ENCODE measurements at places on chromosomes 1 and 21.

DNA sequence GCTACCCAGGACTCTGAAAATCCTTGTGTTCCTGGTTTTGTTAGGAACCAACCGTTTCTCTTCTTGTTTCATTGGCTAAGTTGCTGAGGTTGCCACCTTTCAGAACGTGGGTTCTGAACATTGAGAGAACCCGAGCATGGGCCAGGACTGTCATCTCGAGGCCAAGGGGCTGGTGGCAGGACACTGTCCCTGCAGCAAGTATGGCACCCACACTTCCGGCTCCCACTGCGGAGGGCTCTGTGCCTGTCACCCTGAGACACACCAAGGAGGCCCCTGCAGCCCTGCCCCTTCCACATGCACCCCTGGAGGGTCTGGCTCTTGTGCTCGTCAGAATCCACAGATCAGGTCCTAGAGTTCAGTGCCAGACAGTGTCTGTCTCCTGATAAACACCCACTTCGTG lies 39.1 kb upstream of the LRRC3 start:
- no peak for DNase-seq

DNA sequence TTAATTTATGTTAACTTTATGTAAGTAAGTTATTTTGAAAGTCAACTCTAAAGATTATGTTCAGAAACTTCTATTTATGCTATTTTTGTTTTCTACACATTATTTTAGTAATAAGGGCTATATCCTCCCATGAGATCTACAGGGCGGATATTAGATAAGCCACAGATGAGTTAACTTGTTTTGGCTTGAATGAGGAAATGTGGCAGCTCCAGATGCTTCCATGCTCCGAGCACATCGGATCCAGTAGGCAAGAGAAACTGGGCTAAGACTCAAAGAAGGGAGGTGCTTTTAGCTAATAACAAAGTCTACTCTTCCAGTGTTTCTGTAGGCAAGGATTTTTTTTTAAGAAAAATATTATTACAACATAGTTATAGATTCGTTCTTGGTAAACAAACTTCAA lies 20.0 kb upstream of the LAMC1 start:
- no peak for DNase-seq

DNA sequence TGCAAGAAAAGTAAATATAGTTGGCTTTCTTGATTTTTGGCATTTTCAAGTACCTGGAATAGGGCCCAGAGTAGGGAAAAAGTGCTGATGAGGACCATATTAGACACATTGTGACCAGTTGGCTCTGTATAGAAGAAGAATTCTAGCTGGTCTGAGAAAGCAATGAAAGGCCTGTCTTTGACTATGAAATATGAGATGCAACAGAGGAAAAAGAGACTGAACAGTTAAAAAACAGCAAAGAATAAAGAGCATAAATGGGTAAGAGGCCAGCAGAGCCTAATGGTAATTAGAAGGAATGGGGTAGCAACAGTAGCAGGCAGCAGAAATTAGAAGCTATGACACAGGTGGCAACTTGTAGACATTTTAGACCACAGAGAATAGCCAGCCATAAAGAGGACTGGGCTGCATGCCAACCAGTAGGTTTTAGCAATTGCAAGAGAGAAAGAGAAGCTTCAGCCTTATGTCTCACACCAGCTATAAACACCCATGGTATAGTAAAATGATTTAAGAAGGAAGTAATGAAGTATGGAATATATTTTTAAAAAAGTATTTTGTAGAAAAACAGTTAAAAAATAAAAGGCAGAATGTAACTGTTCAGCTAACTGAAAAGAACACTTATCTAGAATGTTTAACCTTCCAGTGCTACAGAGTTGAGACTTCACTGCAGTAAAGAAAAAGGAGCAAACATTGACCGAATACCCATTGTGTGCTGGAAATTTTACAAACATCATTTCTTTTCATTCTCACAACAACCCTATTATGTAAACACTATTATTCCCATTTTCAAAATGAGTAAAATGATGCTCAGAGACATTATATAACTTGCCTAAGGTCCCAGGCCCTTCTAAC lies 114.1 kb downstream of the LHX4 start:
- DNase-seq, result no peak

- peak; percentile 84 for DNase-seq
Observed at GRCh38 chr1:21623410-21623961, 45.7 kb downstream of the RAP1GAP start.

- DNase-seq, result no peak
Observed at GRCh38 chr1:85615586-85616363, 35.2 kb downstream of the CCN1 start.

GRCh38 chr1:928825-929661 lies 5.3 kb downstream of the SAMD11 start:
- no peak for DNase-seq

DNA sequence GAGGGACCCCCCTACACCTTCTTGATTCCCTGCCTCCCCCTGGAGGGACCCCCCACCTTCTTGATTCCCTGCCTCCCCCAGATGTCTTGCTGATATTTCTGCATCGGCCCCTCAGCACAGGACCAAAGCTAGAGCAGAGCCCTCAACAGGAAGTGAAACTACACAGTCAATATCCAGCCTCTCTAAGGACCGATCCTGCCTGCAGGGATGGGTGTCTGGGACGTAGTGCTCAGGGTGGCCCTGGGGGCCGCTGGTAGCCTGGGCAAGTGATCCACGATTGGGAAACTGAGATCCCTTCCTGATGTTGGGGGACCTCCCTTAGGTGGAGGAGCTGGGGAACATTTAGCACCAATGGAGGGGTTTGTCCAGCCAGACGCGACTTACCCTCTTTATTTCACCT lies 3.9 kb upstream of the LEFTY2 start:
- no peak for DNase-seq

DNA sequence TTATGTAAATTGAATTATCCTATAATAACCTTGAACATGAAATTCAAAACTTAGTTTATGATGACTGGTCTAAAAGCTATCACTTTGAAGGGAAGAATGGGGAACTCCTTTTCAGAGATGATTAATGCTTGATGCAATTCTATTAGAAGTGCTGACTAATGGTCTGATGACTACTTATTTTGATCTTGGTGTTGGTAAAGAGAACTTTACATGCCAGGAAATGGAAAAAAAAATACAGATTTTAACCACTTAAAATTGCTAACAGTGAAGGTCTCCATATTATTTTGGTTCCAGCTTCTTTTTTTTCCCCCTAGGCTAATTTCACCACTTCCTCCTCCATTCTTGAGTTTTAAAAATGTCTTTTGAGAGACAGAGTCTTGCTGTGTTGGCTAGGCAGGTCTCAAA lies 22.9 kb downstream of the S1PR1 start:
- no peak for DNase-seq

GRCh38 chr1:84939151-84939550 lies 46.1 kb upstream of the LPAR3 start:
- no peak for DNase-seq

DNA sequence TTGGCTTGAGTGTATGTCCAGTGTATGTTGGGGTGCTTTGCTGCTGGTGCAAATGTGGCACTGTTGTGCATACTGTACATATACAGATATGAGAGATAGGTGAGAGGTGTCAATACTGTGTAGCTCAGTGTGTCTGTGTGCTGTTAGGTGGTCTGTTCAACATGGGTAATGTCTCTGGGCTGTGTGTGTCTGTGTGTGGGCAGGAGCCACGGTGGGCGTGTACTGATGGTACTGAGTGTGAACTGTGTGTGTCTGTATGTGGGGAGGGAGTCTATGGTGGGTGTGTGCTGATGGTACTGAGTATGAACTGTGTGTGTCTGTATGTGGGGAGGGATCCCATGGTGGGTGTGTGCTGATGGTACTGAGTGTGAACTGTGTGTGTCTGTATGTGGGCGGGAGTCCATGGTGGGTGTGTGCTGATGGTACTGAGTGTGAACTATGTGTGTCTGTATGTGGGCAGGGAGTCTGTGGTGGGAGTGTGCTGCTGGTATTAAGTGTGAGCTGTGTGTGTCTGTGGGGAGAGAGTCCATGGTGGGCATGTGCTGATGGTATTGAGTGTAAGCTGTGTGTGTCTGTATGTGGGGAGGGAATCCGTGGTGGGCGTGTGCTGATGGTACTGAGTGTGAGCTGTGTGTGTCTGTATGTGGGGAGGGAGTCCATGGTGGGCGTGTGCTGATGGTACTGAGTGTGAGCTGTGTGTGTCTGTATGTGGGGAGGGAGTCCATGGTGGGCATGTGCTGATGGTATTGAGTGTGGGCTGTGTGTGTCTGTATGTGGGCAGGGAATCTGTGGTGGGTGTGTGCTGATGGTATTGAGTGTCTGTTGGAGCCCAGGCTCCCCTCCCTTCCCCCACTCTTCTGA lies 32.2 kb upstream of the FOXO6 start:
- DNase-seq, result no peak

DNA sequence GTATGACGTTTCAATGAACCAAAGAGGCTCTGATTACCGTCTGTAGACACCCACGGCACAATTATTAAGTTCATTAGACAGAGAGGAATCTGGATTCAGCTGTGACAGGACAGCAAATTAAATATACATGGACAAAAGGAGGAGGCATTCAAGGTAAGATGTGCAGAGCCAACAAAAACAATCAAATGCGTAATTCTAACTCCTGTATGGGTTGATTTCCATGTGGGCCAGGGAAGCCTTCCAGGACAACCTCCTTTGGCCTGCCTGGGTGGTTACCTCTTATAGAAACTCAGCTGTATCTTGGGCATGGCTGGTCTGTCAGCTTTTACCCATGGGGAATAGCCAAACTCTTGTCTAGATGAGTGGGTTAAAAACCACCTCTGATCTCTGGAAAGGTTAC lies 43.8 kb downstream of the CCN1 start:
- no peak for DNase-seq

DNA sequence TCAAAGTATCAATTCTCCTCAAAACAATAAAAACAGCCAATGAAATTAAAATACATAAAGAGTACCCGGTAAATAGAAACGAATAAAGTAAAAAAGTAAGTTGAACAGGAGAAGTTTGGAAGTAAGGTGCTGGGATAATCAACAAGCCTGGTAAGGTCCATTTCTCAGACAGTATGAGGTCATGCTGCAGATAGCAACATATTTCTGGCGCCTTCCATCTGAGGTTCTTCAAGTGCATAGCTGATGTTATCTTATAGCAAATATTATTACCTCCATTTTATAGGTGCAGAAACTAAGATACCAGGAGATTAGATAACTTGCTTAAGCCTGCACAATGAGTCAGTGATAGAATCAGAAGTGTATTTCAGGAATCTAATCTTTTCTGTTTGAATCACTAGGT lies 23.7 kb upstream of the CEP350 start:
- DNase-seq, result no peak

- DNase-seq, result no peak
Observed at GRCh38 chr1:17789926-17790325, 34.8 kb downstream of the ACTL8 start.

- peak; percentile 38 for DNase-seq
Observed at GRCh38 chr21:40143822-40144525, 276.7 kb downstream of the PCP4 start.

GRCh38 chr21:16192902-16193301 lies 463.1 kb downstream of the USP25 start:
- DNase-seq, result peak; percentile 2

- DNase-seq, result no peak
Observed at GRCh38 chr1:81848880-81849682, 48.3 kb downstream of the ADGRL2 start.

GRCh38 chr21:46385846-46386733 lies 62.1 kb downstream of the PCNT start:
- no peak for DNase-seq

GRCh38 chr21:16455978-16456377 lies 726.2 kb downstream of the USP25 start:
- DNase-seq, result no peak

GRCh38 chr1:153395776-153396175 lies 4.9 kb upstream of the S100A8 start:
- no peak for DNase-seq

- DNase-seq, result no peak
Observed at GRCh38 chr1:155108296-155108695, 19.4 kb upstream of the EFNA1 start.

DNA sequence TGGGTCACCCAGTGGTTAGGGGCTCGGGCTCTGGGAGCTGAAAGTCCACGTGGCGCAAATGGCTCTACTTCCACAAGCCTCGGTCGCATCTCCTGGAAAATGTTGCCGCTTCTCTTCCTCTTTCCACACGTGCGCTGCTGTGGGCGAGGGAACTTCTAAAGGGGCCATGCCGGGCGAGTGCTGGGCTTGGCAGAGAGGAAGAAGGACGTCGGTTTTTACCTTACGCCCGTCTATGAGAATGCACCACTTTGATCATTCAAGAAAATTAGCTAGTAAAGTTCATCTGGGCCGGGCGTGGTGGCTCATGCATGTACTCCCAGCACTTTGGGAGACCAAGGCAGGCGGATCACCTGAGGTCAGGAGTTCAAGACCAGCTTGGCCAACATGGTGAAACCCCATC lies 10.4 kb downstream of the SLC45A1 start:
- no peak for DNase-seq

DNA sequence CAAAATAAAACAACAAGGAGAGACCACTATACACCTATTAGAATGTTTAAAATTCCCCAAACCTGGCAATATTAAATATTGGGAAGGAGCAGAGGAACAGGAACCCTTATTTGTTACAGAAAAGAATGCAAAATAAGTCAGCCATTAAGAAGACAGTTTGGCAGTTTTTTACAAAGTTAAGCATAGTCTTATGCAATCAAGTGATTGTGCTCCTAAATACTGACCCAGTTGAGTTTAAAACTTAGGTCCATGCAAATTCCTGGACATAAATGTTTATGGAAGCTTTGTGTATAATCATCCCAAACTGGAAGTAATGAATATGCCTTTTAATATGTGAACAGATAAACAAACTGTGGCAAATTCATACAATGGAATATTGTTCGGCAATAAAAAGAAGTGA lies 72.9 kb upstream of the RGS4 start:
- DNase-seq, result no peak

- no peak for DNase-seq
Observed at GRCh38 chr1:109750920-109751319, 10.1 kb upstream of the GSTM3 start.

DNA sequence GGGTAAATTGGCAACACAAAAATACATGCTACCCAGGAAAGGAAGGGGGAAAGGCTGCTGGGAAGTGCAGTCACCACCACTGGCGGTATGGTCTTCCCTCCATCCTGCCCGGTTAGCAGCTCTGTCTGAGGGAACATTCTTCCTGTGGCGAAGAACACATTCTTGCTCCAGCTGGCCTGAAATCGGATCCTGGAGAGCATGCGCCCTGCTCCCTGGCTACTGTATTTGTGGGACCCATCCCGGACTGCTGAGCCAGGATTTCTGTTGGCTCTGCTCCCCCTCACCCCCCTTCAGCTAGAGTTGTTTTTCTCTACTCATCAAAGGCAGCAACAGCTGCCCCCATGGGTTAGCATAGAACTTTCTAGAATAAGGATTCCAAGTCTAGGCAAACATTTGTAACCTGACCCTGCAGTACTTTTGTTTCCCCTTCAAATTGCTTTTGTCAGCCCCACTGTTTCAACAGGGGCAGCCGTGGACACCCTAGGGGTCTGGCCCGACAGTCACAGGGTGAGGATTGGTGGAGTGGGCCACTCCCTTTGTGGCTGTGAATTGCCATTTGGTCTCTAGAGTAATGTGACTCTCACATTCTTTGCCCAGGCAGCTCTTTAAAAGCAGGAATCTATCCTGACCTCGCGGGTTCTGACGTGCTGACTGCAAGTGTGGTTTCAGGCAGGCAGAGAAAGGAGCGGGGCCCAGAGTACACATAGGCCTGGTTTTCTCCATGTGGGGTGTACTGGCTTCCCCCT lies 157.7 kb downstream of the TOMM20 start:
- no peak for DNase-seq
